Transverse colon (tissue), 4 donors: ENCODE measurements at places on chromosomes 12 and 14.

DNA sequence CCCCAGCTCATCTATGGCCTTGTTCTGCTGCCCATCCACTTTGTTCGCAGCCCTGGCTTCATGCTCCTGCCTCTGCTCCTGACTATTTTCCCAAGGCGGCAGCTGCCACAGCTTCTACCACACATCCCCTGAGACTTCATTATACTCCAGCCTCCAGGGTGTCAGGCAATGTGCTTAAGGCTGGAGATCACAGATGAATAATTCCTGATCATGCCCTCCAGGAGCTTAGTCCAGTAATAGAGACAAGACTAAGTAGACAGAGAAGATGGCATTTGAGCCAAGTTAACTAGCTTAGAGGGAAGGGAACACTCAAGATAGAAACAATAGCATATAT lies 7.1 kb downstream of the TAPBPL start:
- no peak for DNase-seq
- H3K27ac ChIP-seq = no peak overlapping the region
- H3K4me1 ChIP-seq = no peaks in the 10 kb centered on the region

- no peaks in the 10 kb centered on the region for H3K36me3 ChIP-seq
- H3K27ac ChIP-seq = no peak overlapping the region
- H3K27me3 ChIP-seq = no peaks in the 10 kb centered on the region
- no peak overlapping the region for H3K4me3 ChIP-seq
These were observed 265.6 kb upstream of the GARIN6 start for GRCh38 chr12:99381992-99382391.

- peak overlapping the region; percentile 85 for H3K27ac ChIP-seq
- peaks cover 2% of the 10 kb centered on the region for H3K4me1 ChIP-seq
- DNase-seq = no peak
- no peaks in the 10 kb centered on the region for H3K36me3 ChIP-seq
These were observed 5.2 kb upstream of the LMO3 start for GRCh38 chr12:16611146-16611545.

DNA sequence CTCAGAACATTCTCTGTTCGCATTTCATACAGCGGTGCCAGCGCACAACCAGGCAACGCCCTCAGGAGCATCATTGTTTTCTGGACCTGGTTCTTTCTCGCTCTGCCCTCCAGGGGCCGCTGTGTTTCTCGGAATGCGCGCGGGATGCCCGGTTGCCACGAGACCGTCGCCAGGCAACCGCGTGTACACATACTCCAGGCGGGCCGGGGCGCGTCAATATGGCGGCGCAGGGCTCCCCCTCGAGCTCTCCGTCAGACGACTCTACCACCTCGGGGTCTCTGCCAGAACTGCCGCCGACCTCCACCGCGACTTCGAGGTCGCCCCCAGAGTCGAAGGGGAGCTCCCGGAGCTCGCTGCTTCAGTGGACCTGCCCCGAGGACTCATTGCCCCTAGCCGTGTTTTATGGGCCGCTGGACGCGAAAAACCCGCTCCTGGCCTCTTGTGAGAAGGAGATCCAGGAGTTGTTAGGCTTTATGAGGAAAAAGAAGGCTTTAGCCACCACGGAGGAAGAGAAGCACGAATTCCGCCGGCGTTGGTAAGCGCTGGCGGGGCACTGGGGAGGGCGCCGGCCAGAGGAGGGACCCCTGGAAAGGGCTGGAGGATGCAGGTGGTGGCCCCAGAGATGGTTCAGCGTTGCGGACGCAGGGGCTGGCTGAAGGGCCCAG lies at the start of gene CFAP54:
Gene CFAP54 (plus strand): TSS at position 186 of the 665 bp plus-strand sequence. CDS start 33 bp downstream, at position 219.
- H3K27me3 ChIP-seq = peaks cover 4% of the 10 kb centered on the region
- peak; percentile 92 for DNase-seq
- peak within 1 kb of the TSS; percentile 71 for H3K4me3 ChIP-seq
- no peaks in the 10 kb centered on the region for H3K36me3 ChIP-seq
- H3K27ac ChIP-seq = peak within 1 kb of the TSS; percentile 36
- no peaks in the 10 kb centered on the region for H3K4me1 ChIP-seq

- H3K27ac ChIP-seq = no peak overlapping the region
- H3K4me3 ChIP-seq = no peak overlapping the region
- no peaks in the 10 kb centered on the region for H3K36me3 ChIP-seq
- H3K4me1 ChIP-seq = no peaks in the 10 kb centered on the region
These were observed 179.2 kb upstream of the OR4E1 start for GRCh38 chr14:21852775-21853174.

- no peak overlapping the region for H3K27ac ChIP-seq
- H3K36me3 ChIP-seq = no peaks in the 10 kb centered on the region
- no peak for DNase-seq
- H3K4me3 ChIP-seq = no peak overlapping the region
- H3K4me1 ChIP-seq = peaks cover 4% of the 10 kb centered on the region
- peaks cover 4% of the 10 kb centered on the region for H3K27me3 ChIP-seq
These were observed 81.1 kb downstream of the EML1 start for GRCh38 chr14:99874306-99874705.

DNA sequence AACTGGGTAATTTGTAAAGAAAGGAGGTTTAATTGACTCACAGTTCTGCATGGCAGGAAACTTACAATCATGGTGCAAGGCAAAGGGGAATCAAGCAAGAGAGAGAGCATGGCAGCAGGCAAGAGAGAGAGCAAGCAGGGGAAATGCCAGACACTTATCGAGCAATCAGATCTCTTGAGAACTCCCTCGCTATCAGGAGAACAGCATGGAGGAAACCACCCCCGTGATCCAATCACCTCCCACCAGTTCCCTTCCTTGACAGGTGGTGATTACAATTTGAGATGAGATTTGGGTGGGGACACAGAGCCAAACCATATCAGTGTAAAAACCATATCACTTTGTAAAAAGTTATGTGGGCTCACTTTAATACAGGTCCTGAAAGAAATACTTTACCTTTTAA lies 56.4 kb upstream of the NEDD1 start:
- no peak overlapping the region for H3K27ac ChIP-seq
- H3K4me1 ChIP-seq = no peaks in the 10 kb centered on the region
- DNase-seq = no peak
- H3K4me3 ChIP-seq = no peak overlapping the region
- no peaks in the 10 kb centered on the region for H3K36me3 ChIP-seq

- H3K36me3 ChIP-seq = no peaks in the 10 kb centered on the region
- DNase-seq = no peak
- no peaks in the 10 kb centered on the region for H3K27me3 ChIP-seq
- no peak overlapping the region for H3K27ac ChIP-seq
- H3K4me1 ChIP-seq = no peaks in the 10 kb centered on the region
These were observed 1096.6 kb downstream of the BCL11B start for GRCh38 chr14:98175436-98175835.

DNA sequence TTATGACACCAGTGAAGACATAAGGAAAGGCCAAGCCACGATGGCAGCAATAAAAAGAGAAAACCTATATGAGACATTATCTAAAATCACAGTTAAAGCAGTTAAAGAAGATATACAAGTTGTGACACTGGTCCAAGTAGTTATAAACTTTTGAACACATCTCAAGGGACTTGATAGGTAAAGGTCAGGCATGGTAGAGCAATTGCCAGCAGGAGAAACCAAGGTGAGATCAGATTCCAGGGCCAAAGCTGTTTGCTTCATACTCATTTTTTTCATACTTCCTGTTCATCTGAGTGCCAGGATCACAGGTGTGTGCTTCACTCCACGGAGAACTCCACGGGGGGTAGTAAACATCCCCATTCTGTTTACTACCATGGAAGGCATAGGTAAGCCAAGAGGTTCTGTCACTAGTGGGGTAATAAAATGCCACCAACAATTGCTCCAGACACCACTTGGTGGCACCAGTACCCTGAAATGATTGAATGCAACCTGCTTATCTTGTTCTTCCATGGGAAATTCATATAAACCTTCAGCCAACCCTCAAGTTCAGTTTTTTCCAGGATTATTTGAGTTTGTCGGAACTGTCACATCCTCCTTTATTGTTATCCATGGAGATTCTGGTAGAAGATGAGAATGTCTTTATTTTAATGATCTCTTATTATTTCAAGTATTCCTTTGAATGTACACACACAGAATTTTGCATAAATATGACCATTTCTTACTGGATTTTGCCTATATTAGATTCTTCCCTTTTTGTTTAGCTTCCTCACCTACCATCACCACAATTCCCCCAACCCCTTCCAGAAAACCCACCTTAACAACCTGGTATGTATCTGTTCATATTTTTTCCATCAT lies 59.2 kb upstream of the TSPAN8 start:
- no peak overlapping the region for H3K4me3 ChIP-seq

GRCh38 chr12:27290501-27291168 lies 42.0 kb upstream of the BMAL2 start:
- no peak for DNase-seq
- no peak overlapping the region for H3K4me3 ChIP-seq
- H3K36me3 ChIP-seq = no peaks in the 10 kb centered on the region
- peaks cover 43% of the 10 kb centered on the region for H3K4me1 ChIP-seq

GRCh38 chr14:75361751-75362433 lies 65.9 kb upstream of the JDP2 start:
- H3K36me3 ChIP-seq = no peaks in the 10 kb centered on the region
- H3K27ac ChIP-seq = no peak overlapping the region
- H3K4me3 ChIP-seq = no peak overlapping the region
- no peak for DNase-seq
- no peaks in the 10 kb centered on the region for H3K27me3 ChIP-seq

GRCh38 chr14:88831284-88831683 lies 6.8 kb downstream of the TTC8 start:
- no peak overlapping the region for H3K4me3 ChIP-seq
- peaks cover 4% of the 10 kb centered on the region for H3K4me1 ChIP-seq
- H3K36me3 ChIP-seq = no peaks in the 10 kb centered on the region
- DNase-seq = no peak
- no peaks in the 10 kb centered on the region for H3K27me3 ChIP-seq

- H3K36me3 ChIP-seq = no peaks in the 10 kb centered on the region
- DNase-seq = no peak
- H3K27me3 ChIP-seq = no peaks in the 10 kb centered on the region
- H3K4me3 ChIP-seq = peak overlapping the region; percentile 66
- H3K27ac ChIP-seq = peak overlapping the region; percentile 96
These were observed 28.8 kb upstream of the HIGD1C start for GRCh38 chr12:50923361-50924130.

- no peak overlapping the region for H3K27ac ChIP-seq
- no peaks in the 10 kb centered on the region for H3K27me3 ChIP-seq
- DNase-seq = peak; percentile 15
- no peaks in the 10 kb centered on the region for H3K36me3 ChIP-seq
- H3K4me1 ChIP-seq = peaks cover 25% of the 10 kb centered on the region
These were observed 172.3 kb downstream of the DUSP6 start for GRCh38 chr12:89179983-89180382.

- no peaks in the 10 kb centered on the region for H3K36me3 ChIP-seq
- H3K4me3 ChIP-seq = no peak overlapping the region
- peaks cover 10% of the 10 kb centered on the region for H3K4me1 ChIP-seq
- no peak overlapping the region for H3K27ac ChIP-seq
- no peak for DNase-seq
These were observed 13.8 kb downstream of the NFKBIA start for GRCh38 chr14:35390577-35391387.

DNA sequence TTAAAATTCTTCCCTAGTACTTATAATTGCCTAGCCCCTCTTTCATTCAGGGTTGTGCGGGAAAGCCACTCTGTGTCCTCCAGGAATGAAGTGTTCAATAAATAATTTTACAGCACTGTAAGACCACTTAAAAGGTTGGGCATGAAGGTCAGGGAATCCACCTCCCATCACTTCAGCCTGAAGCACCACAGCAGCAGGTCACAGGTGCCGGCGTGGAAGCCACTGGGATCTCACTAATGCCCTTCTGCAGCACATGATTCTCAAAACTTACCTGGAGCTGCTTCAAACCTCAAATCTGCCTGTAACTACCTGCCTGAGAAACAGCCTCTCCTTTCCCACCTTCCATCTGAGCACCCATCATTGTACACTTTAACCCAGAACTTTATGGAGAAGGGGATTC lies 159.5 kb downstream of the ANO4 start:
- no peaks in the 10 kb centered on the region for H3K36me3 ChIP-seq
- H3K4me1 ChIP-seq = no peaks in the 10 kb centered on the region
- H3K4me3 ChIP-seq = no peak overlapping the region
- DNase-seq = no peak
- no peak overlapping the region for H3K27ac ChIP-seq
- H3K27me3 ChIP-seq = no peaks in the 10 kb centered on the region

GRCh38 chr12:130875193-130875592 lies 3.3 kb downstream of the RAN start:
- H3K36me3 ChIP-seq = no peaks in the 10 kb centered on the region
- H3K27ac ChIP-seq = no peak overlapping the region
- H3K4me3 ChIP-seq = no peak overlapping the region
- H3K27me3 ChIP-seq = no peaks in the 10 kb centered on the region
- no peak for DNase-seq
- H3K4me1 ChIP-seq = peaks cover 18% of the 10 kb centered on the region

DNA sequence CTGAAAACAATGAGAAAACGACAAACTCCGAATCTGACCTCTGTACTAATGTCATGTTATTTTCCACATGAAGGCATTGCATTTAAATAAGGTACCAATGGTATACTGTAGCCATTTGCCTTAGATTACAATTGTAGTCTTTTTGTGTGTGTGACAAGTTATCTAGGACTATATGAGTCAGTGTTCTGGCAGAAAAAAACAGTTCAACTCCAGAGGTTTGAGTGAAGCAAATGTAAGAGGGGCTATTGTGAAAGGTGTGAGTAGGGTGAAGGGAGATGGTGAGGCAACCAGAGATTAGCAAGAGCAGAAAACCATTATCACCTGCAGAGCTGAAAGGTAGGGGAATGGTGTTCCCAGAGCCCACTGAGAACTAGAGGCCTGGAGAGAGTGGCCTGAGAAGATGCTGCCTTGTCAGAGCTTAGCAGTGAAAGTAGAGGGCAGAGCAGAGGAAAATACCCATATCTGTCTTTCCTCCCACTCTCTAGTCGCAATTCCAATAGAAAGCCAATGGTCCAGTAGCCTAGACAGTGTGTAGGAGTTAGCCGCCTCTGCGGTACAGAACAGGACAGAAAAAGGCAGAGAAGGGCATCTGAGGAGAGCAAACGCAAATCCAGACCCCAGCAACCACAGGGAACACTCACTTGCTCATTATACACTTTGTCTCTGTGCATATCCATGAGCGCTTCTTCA lies 112.2 kb downstream of the DYRK2 start:
- DNase-seq = no peak
- no peak overlapping the region for H3K4me3 ChIP-seq
- H3K27ac ChIP-seq = no peak overlapping the region
- H3K36me3 ChIP-seq = no peaks in the 10 kb centered on the region
- H3K4me1 ChIP-seq = peaks cover 1% of the 10 kb centered on the region

DNA sequence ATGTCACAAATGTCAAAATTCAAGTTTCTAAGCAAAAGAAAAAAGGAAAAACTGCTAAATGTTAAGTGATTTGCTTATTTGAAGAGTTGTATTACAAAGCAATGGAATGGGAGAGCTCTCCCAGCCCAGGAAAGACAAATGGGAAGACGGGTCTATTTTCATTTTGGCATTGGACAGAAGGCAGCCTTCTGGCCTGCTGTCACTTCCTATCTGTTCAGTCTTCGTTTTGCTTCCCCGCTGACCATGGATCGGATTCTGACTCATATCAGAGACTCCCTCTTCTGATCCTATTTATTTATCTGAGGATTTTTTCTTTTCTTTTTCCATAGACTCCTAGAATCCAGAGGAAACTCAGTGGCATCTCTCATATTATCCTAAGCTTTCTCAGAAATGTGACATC lies 634.9 kb downstream of the DIO2 start:
- no peaks in the 10 kb centered on the region for H3K36me3 ChIP-seq
- DNase-seq = no peak
- H3K4me1 ChIP-seq = no peaks in the 10 kb centered on the region
- H3K4me3 ChIP-seq = no peak overlapping the region
- H3K27ac ChIP-seq = no peak overlapping the region
